ENCODE measurements at places on chromosomes 16 and 17. TPM values are rescaled to one million over a fixed set of nuclear protein-coding genes. Genes with fewer than 3 reads are reported as not detected.

- no peaks in the 10 kb centered on the region for H3K36me3 ChIP-seq
- peaks cover 12% of the 10 kb centered on the region for H3K4me1 ChIP-seq
- no peak for DNase-seq
- no peak overlapping the region for H3K27ac ChIP-seq
- peaks cover 6% of the 10 kb centered on the region for H3K27me3 ChIP-seq
Observed at GRCh38 chr17:74995847-74996246, 8.4 kb downstream of the CDR2L start.

- H3K4me1 ChIP-seq, result no peaks in the 10 kb centered on the region
- H3K27me3 ChIP-seq, result peaks cover 3% of the 10 kb centered on the region
- DNase-seq, result no peak
- H3K36me3 ChIP-seq, result no peaks in the 10 kb centered on the region
Observed at GRCh38 chr16:4945560-4946502, 8.9 kb upstream of the PPL start.

The CDRT4 gene
- 2.7 TPM for total RNA-seq

GRCh38 chr16:928526-928925 is 42.3 kb downstream of the LMF1 start:
- no peak overlapping the region for H3K27ac ChIP-seq
- no peak for DNase-seq
- peaks cover 9% of the 10 kb centered on the region for H3K36me3 ChIP-seq
- H3K27me3 ChIP-seq, result no peaks in the 10 kb centered on the region

DNA sequence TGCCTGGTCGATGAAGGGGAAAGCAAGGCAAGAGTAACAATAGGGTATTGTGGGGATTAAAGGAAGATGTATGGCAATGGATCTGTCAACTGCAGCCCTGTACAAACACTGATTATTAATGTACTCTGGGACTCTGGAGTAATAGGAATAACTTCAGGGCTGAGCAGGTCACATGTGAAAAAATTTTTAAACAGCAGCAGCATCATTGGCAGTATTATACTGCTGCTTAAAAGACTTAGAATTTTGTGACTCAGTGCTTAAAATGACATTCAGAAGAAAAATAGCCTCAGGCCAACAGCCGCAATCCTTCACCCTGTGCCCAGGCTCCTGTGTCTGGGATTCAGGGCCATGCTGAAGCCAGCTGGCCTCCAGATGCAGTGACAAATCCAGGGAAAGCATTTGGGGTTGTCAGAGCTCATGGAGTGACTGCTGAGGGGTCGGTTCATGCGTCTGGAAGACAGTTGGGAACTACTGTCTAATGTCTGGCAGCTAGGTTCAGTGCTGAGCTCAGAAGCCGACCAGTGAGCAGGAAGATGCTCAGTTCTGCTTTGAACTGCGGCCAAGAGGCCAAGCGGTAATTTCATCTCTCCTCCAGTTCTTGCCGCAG is 22.2 kb downstream of the TEX2 start:
- peaks cover 3% of the 10 kb centered on the region for H3K36me3 ChIP-seq
- H3K4me3 ChIP-seq, result no peak overlapping the region
- H3K27me3 ChIP-seq, result no peaks in the 10 kb centered on the region
- no peak for DNase-seq
- peaks cover 11% of the 10 kb centered on the region for H3K4me1 ChIP-seq

GRCh38 chr16:10447289-10447688 is 61.4 kb downstream of the ATF7IP2 start:
- H3K4me1 ChIP-seq, result no peaks in the 10 kb centered on the region
- peaks cover 96% of the 10 kb centered on the region for H3K36me3 ChIP-seq
- no peaks in the 10 kb centered on the region for H3K27me3 ChIP-seq
- DNase-seq, result no peak
- no peak overlapping the region for H3K27ac ChIP-seq
- H3K4me3 ChIP-seq, result no peak overlapping the region

The MSLN gene
- total RNA-seq, result not detected

GRCh38 chr16:692356-693108 is 2.3 kb upstream of the WDR24 start:
- peaks cover 39% of the 10 kb centered on the region for H3K4me1 ChIP-seq
- peaks cover 15% of the 10 kb centered on the region for H3K27me3 ChIP-seq
- DNase-seq, result no peak
- peaks cover 4% of the 10 kb centered on the region for H3K36me3 ChIP-seq
- H3K4me3 ChIP-seq, result no peak overlapping the region

GRCh38 chr16:89924925-89925307 is 1.8 kb downstream of the TUBB3 start:
- H3K27me3 ChIP-seq, result peaks cover 43% of the 10 kb centered on the region
- no peak overlapping the region for H3K27ac ChIP-seq
- DNase-seq, result no peak
- H3K4me1 ChIP-seq, result peaks cover 37% of the 10 kb centered on the region
- no peaks in the 10 kb centered on the region for H3K36me3 ChIP-seq

DNA sequence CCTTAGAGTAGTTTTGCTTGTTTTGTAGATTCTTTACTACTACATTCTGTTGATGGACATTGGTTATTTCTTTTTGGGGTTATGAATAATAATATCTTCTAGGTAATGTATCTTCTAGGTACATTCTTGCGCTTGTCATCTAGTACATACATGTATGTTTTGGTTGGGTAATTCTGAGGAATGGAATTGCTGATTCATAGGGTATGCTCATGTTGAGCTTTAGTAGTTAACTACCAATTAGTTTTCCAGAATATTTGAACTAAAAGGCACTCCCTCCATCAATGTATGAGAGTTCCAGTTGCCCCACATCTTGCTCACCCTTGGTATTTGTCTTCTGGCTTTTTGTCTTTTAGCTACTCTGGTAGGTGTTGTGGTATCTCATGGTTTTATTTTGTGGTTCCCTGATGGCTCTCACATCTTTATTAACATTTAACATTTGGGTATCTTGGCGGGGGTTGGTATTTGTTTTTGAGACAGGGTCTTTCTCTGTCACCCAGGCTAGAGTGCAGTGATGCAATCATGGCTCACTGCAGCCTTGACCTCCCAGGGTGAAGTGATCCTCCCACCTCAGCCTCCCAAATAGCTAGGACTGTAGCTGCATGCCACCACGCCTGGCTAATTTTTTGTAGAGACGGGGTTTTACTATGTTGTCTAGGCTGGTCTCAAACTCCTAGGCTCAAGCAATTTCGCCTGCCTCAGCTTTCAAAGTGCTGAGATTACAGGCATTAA is 47.1 kb downstream of the SLC6A4 start:
- no peak for DNase-seq
- H3K27me3 ChIP-seq, result peaks cover 13% of the 10 kb centered on the region
- H3K4me1 ChIP-seq, result no peaks in the 10 kb centered on the region
- H3K36me3 ChIP-seq, result peaks cover 28% of the 10 kb centered on the region
- no peak overlapping the region for H3K27ac ChIP-seq

GRCh38 chr16:11510178-11510973 is 76.3 kb downstream of the LITAF start:
- H3K4me1 ChIP-seq, result no peaks in the 10 kb centered on the region
- no peak overlapping the region for H3K27ac ChIP-seq
- no peaks in the 10 kb centered on the region for H3K36me3 ChIP-seq
- no peaks in the 10 kb centered on the region for H3K27me3 ChIP-seq
- DNase-seq, result no peak

GRCh38 chr17:6938637-6939036 is 57.2 kb upstream of the ALOX12 start:
- DNase-seq, result no peak
- peaks cover 20% of the 10 kb centered on the region for H3K4me1 ChIP-seq
- no peak overlapping the region for H3K4me3 ChIP-seq
- H3K27ac ChIP-seq, result no peak overlapping the region

The TOX3 gene
- total RNA-seq, result not detected

DNA sequence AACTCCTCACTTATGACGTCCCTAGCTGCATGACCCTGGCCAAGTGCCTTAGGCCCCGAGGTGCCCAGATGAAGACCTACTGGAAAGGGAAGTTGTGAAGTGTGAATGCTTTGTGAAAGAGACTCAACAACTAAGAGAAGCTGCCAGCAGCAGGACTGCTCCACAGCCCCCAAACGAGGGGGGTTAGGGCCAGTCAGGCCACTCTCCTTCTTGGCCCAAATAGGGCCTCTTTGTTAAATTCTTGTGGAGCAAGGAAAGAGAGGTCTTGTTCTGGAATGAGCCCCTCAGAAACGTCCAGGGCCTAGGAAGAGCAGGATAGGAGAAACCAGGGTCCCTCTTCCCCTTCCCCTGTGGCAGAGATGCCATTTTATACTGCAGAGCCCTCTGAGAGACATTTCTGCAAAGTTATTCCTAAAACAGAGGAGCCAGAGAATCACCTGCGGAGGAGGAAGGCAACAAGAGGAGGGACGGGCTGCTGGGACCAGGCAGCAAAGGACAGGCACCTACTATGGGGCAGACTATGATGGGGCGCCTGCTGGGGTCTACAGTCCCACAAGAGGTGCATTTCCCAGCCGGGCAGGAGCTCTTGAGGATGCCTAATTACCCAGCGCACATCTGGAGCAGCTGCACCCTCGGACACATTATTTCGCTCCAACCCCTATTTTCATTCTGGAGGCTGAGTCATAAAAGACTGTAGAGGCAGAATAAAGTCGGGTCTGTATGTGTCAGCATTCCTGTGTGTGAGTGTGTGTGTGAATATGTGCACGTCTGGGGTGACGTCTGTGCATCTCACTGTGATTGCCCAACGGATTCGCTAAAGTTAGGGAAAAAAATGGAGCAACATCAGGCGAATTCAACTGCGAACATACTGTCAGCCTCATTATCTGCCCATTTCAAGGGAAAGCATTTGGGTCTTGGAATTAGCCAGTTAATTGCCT is 11.4 kb upstream of the HOXB9 start:
- no peak for DNase-seq
- H3K4me3 ChIP-seq, result no peak overlapping the region
- peaks cover 11% of the 10 kb centered on the region for H3K4me1 ChIP-seq
- H3K36me3 ChIP-seq, result peaks cover 1% of the 10 kb centered on the region
- H3K27me3 ChIP-seq, result peaks cover 91% of the 10 kb centered on the region
- H3K27ac ChIP-seq, result no peak overlapping the region

- no peak for DNase-seq
- no peak overlapping the region for H3K27ac ChIP-seq
- H3K4me3 ChIP-seq, result no peak overlapping the region
- peaks cover 20% of the 10 kb centered on the region for H3K4me1 ChIP-seq
- no peaks in the 10 kb centered on the region for H3K36me3 ChIP-seq
Observed at GRCh38 chr17:77933777-77934398, 24.6 kb upstream of the TNRC6C start.

DNA sequence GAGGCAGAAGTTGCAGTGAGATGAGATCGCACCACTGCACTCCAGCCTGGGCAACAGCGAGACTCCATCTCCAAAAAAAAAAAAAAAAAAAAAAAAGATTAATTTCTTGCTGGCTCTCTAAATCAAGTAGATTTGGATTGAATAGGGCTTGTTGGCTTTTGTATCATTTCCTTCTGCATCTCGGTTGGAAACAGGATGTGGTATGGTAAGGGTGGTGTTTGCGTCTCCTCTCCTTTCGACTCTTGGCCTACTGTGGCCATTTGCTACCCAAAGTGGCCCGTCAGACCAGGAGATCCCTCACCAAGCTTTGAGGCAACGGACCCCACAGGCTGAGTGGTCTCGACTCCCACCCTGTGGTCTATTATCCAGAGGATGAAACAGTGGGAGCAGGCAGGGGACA is 168.0 kb upstream of the IRX3 start:
- no peak overlapping the region for H3K4me3 ChIP-seq
- H3K27ac ChIP-seq, result no peak overlapping the region
- DNase-seq, result no peak

The MT1A gene
- not detected for total RNA-seq

GRCh38 chr17:72465191-72466024 is 344.6 kb downstream of the SOX9 start:
- H3K4me3 ChIP-seq, result no peak overlapping the region
- no peaks in the 10 kb centered on the region for H3K4me1 ChIP-seq
- H3K27me3 ChIP-seq, result no peaks in the 10 kb centered on the region

GRCh38 chr16:84839054-84839453 is 19.3 kb downstream of the CRISPLD2 start:
- no peak for DNase-seq
- no peaks in the 10 kb centered on the region for H3K4me1 ChIP-seq
- peaks cover 34% of the 10 kb centered on the region for H3K27me3 ChIP-seq
- no peak overlapping the region for H3K27ac ChIP-seq
- no peak overlapping the region for H3K4me3 ChIP-seq
- no peaks in the 10 kb centered on the region for H3K36me3 ChIP-seq

The TBX2 gene
- total RNA-seq, result not detected

DNA sequence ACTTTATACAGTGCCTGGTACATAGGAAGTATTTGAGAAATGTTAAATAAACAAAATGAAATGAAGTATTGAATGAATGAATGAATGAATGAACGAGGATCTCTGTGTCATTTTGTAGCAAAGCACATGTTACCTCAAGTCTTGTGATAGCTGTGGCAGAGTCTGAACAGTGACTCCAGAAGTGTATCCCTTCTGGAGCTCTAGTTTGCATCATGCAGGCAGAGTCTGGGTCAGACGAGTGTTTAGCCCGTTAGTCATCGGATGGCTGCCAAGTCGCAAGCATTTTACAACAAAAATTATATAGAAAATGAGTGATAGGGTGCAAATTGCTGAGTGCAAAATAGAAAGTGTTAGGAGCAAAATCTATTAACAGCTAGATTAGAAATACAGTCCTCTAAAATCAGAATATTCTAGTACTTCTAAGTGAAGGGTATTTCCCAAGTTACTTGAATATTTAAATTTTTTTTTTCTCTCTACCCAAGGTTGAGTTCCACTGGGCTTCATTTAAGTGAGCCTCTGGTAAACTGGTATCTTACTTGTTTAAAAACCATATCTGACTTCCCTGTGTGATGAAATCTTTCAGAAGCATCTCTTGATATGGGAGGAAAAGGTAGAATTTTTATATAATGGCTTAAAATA is 113.3 kb downstream of the FTO start:
- no peak for DNase-seq
- no peaks in the 10 kb centered on the region for H3K27me3 ChIP-seq
- H3K36me3 ChIP-seq, result peaks cover 15% of the 10 kb centered on the region
- H3K27ac ChIP-seq, result no peak overlapping the region
- H3K4me1 ChIP-seq, result peaks cover 11% of the 10 kb centered on the region
- no peak overlapping the region for H3K4me3 ChIP-seq

- no peak overlapping the region for H3K4me3 ChIP-seq
- H3K36me3 ChIP-seq, result peaks cover 9% of the 10 kb centered on the region
Observed at GRCh38 chr16:21650521-21650920, 1.9 kb downstream of the IGSF6 start.

- H3K27ac ChIP-seq, result peak overlapping the region; percentile 22
- peaks cover 67% of the 10 kb centered on the region for H3K4me1 ChIP-seq
- peaks cover 75% of the 10 kb centered on the region for H3K36me3 ChIP-seq
- DNase-seq, result no peak
Observed at GRCh38 chr16:56936491-56936890, 4.5 kb downstream of the HERPUD1 start.

- no peaks in the 10 kb centered on the region for H3K4me1 ChIP-seq
- no peaks in the 10 kb centered on the region for H3K27me3 ChIP-seq
- DNase-seq, result no peak
- no peak overlapping the region for H3K4me3 ChIP-seq
Observed at GRCh38 chr16:57773655-57774295, 28.5 kb downstream of the KIFC3 start.

DNA sequence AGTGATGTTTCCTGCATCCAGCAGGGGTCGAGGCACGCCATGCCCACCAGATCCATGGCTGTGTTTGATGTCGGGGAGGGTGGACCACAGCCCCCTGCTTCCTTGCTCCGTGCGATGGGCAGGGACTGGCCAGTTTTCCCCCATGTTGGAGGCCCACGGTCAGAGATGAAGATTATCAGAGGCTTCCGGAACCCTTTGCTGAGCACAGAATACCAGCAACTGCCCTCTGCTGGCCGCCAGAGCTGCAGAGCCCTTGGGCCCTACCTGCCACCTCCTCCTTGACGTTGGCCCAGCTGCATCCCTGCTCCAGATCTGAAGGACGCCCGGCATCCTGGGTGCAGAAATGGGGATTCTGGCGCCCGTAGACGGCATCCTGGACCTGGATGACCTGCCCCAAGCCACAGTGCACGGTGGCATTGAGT is 23.7 kb upstream of the BCO1 start:
- no peaks in the 10 kb centered on the region for H3K4me1 ChIP-seq
- no peaks in the 10 kb centered on the region for H3K36me3 ChIP-seq
- no peak overlapping the region for H3K4me3 ChIP-seq
- peaks cover 3% of the 10 kb centered on the region for H3K27me3 ChIP-seq
- H3K27ac ChIP-seq, result no peak overlapping the region

All from activated CD4-positive, alpha-beta T cell treated with anti-CD3 and anti-CD28 coated beads, Interleukin-2, amount 10 ng/mL, durations not matched to agents 7 days and 5 days (primary cell).